Right ventricle myocardium inferior (tissue), 1 donor: ENCODE measurements at places on chromosomes 16 and 17.
A peak's percentile ranks its signal among the peaks of the same experiment; 100 is the strongest.

GRCh38 chr17:69300222-69300621 is 26.7 kb downstream of the ABCA5 start:
- no peak for DNase-seq

GRCh38 chr16:78321620-78322360 is 222.3 kb downstream of the WWOX start:
- no peak for DNase-seq

DNA sequence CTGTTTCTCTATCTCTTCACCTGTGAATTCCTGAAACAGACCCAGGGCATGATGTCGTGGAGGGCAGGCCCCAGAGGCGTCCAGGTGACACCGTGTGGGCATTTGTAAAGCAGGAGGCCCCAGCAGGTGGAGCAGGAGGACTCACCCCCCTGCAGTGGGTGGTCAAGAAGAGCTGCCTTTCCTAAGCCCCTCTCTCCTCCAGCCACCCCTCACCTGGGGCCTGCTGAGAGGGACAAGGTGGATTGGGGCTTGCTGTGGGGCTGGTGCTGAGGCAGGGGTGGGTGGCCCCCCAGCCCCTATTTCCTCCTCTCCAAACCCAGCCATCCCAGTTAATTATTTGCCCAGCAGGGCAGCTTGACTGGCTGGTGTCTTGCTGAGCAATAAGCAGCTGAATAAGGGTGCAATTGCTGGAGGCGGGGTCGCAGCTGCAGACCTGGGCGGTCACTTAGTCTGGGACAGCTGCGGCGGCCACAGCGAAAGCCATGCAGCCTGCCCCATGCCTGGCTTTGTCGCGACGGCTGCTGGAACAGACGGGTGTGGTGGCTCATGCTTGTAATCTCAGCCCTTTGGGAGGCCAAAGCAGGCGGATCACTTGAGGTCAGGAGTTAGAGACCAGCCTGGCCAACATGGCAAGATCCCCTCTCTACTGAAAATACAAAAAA is 56.4 kb downstream of the JPH3 start:
- DNase-seq = no peak

DNA sequence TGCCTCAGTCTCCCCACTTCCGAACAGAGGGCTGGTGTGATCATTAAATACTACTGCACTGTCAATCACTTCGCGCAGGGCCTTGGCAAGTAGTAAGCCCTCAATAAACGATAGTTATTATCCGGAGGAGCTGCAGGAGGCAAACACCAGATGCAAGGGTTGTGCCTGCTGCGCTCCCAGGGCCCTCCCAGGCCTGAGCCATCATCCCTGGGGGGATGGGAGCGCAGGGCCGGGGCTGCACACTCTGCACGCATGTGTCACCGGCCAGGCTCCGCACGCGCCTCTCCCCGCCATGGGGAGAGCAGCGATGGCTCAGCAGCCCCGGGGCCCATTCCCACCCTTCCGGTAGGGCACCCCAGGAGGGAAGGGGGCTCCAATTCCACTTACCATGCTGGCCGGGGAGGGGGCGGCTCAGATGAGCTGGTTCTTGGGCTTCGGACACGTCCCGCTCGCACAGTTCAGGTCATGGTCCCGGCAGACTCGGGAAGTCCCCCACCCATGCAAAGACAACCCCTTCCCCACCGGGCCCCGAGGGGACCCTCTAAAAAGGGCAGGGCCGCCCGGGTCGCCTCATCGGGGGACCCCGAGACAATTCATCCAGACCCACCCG is 681 bp downstream of the XPO6 start:
- DNase-seq = peak; percentile 82

DNA sequence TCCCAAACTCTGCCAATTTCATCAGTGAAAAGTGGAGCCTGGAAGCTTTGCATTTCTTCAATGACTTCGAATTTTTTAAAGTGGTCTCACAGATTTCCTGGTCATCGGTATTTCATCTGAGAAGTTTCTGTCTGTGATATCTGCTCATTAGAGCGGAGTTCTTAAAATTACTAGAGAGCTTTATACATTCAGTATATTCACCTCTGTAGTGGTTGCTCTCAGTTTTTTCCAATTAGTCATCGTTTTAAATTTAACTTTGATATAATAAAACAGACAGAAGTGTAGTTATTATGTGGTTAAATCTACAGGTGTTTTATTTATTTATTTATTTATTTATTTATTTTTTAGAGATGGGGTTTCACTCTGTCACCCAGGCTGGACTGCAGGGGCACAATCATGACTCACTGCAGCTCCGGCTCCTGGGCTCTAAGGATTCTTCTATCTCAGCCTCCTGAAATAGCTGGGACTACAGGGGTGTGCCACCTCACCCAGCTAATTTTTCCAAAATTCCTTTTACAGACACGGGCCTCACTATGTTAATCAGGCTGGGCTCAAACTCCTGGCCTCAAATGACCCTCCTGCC is 16.0 kb downstream of the ARHGAP17 start:
- DNase-seq = no peak
